Stimulated activated effector memory CD8-positive, alpha-beta T cell treated with anti-CD3 and anti-CD28 coated beads, Interleukin-12 subunit alpha, Interleukin-12 subunit beta, amount 100 ng/mL, for 72 hours (primary cell): ENCODE measurements at places on chromosomes 2 and 18.

DNA sequence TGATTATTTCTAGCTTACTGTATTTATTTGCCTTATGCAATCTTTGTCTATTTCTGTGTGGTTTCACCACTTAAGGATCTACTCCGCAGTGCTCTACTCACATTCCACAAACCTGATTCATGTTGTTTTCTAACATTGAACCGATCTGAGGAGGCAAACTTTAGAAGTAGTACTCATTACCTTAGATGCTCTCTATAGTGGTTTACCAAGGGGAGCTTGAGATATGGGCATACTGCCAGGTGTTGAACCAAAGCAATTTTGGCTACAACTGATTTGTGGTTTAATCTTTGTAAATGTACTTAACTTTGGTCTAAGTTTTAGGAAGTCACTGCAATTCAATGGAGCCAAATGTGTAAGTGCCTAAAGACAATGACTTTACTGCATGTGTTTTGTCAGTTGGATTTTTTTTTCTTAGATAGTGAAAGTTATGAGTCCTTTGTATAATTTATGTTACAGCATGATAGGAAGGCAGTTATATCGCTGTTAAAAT is 50.1 kb downstream of the MAP2 start:
- DNase-seq, result no peak

- no peak for DNase-seq
These were observed 100.4 kb upstream of the FZD5 start for GRCh38 chr2:207869784-207870778.

DNA sequence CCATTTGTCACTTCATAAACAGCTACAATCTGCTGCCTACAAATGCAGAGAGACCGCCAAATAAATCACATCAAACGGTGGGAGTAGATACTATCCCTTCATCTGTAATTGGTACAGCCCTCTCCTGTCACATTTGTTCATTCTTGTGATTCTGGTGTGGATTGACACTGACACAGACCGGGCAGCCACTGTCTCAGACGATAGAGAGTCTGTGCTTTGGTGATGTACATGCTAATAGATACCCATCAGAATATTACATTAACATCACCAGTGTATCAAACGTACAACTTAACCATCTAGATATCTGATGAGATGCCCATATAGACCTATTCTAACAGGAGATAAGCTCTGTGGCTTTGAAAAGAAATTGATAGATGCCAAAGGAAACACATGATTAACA is 419.7 kb upstream of the ZEB2 start:
- DNase-seq, result no peak

- DNase-seq, result no peak
These were observed 128.4 kb upstream of the CBLN2 start for GRCh38 chr18:72672364-72673184.

- no peak for DNase-seq
These were observed 72.9 kb downstream of the ZBTB7C start for GRCh38 chr18:48336332-48336731.

DNA sequence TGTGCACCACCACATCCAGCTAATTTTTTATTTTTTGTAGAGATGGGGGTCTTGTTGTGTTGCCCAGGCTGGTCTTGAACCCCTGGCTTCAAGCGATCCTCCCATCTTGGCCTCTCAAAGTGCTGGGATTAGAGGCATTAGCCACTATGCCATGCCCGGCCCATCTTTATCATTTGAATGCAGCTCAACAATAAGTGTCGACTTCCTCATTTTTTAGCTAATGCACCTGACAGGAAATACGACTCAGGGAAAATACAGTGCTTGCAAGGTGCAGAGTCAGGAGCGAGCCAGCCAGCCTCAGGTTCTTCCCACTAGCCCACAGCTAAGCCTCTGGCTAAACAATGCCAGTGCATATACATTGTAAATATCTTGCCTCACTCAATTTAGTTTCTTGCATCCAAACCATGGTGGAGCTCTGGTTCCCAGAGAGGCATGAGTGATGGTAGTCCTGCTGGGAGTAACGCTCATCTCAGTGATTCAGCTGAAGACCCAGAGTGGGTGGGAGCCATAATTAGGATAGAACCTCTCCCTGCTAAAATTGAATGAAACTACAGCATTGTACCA is 135.0 kb downstream of the TGIF1 start:
- DNase-seq, result no peak

GRCh38 chr2:99451280-99451679 is 38.5 kb downstream of the REV1 start:
- DNase-seq, result no peak

DNA sequence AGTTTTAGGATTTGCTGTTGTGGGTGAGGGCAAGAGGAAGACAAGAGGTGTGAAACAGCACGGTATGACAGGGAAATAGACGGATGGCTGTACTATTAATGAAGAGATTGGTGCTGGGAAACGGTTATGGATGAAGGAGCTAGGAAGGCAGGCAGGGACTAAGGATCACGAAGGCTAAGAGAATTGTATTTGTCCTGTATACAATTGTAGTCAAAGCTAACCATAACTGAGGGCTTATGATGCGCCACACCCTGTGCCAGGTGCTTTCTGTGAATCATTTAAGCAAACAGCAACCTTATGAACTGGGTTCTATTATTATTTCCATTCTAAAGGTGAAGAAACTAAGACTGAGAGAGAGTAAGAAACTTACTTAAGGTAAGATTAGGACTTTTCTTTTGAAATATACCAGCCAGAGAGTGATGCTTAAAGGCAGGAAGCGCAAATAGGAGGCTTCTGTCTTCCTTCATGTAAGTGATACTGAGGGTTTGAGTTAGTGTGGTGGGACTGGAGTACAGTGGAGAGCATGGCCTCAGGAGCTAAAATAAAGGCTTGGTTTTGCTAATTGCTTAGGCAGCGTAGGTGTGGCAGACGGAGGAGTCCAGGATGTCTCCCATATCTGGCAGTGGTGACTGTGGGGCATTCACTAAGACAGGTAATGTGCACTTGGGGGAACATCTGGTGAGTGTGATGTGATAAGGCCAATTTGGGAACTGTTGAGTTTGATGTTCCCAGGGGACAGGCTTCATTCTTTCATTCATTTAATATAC is 85.8 kb downstream of the PLEKHM3 start:
- no peak for DNase-seq

- DNase-seq, result no peak
These were observed 1312.3 kb upstream of the PIK3C3 start for GRCh38 chr18:40642692-40643229.

GRCh38 chr2:101832114-101832513 is 134.6 kb downstream of the MAP4K4 start:
- DNase-seq, result no peak

DNA sequence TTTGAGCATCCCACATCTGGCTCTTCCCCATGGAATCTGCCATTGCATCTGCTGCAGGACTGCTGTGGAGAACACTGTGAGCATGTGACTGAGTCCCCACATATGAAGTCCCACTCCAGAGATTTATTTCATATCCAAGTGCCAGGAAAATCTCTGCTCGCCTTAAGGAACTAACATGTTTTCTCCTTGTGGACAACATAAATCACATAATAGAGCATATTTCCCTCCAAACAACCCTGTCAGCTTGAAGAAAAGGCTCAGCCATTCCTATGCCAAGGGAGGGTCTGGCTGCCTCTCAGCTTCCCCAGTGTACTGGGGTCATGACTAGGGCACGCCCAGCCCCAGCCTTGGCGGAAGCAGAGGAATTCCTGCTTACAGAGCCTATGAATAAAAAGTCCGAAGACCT is 193.7 kb downstream of the DNER start:
- DNase-seq, result no peak

DNA sequence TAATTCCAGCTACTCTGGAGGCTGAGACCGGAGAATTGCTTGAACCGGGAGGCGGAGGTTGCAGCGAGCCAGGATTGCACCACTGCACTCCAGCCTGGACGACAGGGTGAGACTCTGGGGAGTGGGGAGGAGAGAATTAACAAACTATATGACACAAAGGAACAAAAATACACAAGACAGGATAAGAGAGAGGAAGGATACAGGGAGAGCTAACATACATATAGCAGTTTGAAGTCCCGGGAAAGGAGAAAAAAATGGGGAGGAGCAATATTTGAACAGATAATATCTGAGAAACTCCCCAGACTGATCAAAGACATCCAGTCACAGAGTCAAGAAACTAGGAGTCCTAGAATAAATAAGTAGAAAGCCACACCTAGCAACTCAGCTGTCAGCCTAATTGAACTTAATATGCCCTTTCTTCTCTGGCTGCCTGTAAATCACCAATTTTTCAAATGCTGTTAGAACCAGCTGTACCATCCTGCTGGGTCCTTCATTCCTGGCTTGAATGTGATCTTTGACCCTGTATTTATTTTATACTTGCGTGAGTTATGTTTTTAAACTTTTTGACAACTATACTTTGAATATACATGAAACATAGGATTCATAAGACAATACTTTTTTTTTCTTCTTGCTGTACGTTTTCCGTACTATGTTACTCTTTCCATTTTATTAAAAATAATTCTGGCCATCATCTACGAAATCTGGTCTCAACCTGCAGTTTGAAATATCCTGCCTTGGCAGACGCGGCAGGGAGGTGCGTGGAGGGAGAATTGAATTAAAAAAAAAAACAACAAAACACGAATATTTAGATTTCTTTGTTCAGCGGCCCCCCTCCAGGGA is 876 bp upstream of the CYP27A1 start:
- DNase-seq, result no peak

DNA sequence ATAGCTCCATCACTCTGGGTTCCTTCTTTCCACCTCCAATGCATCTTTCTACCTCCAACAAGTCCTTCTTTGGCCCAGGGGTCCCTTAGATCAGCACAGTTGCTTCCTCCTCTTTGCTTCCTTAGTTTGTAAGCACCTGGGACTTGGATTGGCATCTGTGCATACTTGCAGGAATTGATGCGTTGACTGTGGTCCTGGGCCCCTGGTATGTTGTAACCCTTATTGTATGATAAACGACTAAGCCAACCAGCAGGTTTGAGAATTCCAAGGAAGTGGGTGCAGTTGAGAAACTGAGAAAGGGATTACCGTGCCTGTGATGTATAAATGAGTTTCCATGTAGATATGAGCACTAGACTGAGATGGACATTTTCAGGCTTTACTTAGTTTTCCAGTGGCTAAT is 55.9 kb downstream of the ARHGAP28 start:
- DNase-seq, result no peak

GRCh38 chr2:220572385-220572784 is 945.0 kb downstream of the SLC4A3 start:
- DNase-seq, result no peak

DNA sequence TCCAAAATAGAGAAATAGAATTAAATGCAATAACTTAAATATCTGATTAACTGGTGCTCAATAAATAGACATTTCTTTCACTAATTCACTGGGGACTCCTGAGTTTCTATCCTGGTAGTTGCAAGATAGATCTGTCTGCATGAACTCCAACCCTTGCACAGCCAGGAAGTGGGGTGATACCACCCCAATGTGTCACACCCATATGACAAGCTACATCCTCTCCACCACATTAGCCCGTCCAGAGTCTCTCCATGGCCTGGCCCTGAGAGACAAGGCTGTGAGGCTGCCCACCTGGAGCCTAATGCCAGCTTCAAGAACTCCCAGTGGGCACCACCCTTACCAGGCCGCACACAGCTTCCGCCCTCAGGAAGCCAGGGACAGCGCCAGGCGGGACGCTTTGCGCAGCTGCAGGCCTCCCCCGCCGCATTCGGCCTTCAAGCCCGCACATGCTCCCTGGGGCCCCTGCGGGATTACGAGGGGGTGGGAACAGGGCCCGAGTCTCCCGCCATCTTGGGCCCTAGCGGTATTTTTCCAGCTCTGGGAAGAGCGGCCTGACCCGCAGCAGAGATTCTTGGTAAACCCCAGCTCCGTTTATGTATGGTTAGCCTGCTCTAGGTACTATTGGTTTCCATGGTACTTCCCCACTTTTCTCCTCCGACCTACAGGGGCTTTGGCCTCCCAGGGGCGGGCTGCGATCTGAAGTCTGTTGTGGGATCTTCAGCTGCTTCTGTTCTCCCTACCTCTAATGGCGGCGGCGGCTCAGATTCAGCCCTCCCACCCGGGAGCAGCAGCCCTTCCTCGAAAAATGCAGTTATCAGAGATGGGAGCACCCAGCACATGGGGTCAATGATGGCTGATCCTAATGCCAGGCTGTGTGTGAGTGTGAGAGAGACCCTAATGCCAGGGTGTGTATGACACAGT is at the start of gene TDRD15:
Gene TDRD15 (plus strand): TSS at position 496 of the 921 bp plus-strand sequence. CDS start 13,500 bp downstream, outside the sequence.
- no peak for DNase-seq

DNA sequence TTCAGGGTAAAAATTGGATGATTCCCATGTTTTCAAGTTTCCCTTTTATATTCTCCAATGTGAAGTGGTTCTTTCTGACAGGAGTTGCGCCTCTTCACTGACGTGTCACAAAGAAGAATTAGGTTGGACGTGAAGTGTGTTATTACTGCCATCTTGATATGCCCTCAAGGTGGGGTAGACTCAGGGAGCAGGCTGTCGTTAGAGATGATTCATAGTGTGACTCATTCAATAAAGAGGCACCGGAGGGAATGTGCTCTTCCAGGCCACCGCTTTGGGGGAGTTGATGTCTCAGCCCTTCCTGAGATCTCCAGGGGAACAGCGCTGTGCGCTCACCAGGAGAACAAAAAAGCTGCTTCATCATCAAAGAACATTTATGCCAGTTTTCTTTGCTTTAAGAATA is 3.6 kb upstream of the DGKD start:
- DNase-seq, result no peak

- DNase-seq, result no peak
These were observed 29.7 kb downstream of the GNLY start for GRCh38 chr2:85723707-85724360.

DNA sequence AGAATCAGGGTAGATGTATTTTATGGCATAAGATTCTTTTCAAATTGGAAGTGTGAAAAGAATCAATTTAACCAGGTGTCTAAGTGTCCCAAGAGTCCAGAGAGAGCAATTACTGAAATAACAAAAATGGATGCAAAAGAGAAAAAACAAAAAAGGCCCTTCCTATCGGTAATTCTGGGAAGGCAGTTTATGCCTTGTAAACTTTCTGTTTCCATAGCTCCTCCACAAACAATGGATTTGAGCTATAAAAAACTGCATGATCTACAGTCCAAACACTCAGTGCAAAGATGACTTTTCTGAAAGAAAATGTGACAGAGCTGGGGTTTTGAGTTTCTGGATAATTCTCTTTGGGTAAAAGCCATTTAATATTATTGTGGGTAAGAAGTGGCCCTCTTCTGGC is 366.1 kb downstream of the EN1 start:
- DNase-seq, result no peak

DNA sequence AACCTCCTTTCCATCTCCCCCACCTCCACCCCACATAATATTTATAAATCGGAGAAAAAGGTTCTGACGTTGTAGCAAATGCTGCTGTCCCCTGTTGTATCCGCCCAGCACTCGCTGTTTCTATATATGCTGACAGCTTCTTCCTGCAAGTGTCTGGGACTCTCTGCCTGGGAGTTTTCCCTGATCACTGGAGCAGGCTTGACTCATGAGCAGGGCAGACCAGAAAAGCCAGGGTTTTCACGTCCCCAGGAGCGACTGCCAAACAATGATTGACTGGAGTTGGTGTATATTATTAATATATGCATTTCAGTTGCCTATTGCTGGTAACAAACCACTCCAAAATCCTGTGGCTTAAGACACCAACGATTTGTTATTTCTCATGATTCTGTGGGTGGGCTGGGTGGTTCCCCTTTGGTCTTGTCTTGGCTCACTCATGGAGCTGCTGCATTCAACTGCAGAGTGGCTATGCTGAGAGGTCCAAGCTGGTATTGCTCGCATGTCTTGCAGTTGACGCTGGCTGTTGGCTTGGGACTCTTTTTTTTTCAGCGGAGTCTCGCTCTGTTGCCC is 21.2 kb upstream of the ASXL2 start:
- no peak for DNase-seq
